ENCODE measurements at places on chromosomes 6 and 20.

DNA sequence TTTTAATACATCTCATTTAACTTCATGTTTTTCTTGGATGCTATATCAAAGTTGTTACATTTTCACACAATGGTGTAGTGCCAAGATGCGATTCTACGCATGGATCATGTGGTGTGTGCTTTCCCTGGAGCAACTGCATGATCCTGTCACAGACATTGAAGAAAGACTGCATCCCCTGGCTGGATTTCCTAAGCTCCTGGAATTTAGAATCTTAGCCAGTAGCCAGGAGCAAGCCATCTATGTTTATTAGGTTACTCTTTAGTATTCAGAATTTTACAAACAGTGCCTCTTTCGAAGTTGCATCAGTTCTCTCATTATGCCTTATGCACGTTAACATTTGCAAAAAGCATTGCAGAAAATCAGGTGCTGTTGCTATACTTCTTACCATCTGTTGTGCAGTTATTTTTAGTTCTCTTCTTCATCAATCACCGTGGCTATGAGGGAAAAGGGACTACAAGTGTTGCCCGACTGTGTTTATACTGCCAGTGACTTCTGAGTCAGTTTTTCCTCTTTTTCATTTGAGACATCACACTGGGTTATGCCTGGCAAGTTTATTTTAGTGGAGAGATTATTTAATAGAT, 584.2 kb downstream of the BCKDHB start:
- DNase-seq = no peak

GRCh38 chr20:57652606-57653545, 32.6 kb upstream of the ZBP1 start:
- DNase-seq = peak; percentile 7

DNA sequence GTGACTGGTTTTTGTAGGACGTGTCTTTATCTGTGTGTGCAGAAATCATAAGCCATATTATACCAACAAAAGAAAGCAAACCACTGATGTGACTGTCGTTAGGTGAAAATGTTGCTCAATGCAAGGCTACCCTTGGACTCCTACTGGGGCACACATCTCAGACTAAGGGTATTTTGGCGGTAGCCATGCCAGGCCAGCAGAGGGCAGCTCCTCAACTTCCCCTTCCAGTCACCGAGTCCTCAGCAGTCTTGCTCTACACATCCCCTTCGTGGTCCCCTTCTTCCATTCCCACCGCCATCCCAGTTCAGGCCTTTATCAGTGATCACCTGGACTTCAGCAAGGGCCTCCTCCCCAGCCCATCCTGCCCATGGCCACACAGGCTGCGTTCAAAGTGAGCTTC, 113.7 kb upstream of the GGTLC1 start:
- DNase-seq = no peak

- DNase-seq = no peak
Observed at GRCh38 chr6:62528894-62529526, 243.0 kb upstream of the KHDRBS2 start.

GRCh38 chr6:168198302-168199180, 119.5 kb upstream of the FRMD1 start:
- DNase-seq = no peak

DNA sequence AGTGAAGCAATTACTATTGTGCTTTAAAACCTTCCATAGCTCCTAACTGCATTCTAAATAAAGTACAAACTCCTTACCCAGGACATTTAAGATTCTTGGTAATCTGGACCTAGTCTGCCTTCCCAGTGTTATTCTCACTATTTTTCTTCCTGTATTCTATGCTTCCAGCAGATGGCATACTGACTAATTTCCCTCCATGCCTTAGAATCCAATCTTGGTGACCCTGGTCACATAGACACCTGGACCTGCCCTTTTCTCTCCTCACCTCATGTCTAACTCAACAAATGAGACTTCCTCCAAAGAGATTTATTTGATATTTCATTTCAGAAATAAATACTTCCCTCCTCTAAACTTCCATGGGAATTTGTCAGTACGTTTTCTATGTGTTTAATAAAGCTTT, 25.8 kb downstream of the ROS1 start:
- DNase-seq = no peak

GRCh38 chr20:63657260-63657936, 714 bp upstream of the RTEL1 start:
- no peak for DNase-seq

- no peak for DNase-seq
Observed at GRCh38 chr6:18185624-18186023, 30.4 kb downstream of the KDM1B start.

DNA sequence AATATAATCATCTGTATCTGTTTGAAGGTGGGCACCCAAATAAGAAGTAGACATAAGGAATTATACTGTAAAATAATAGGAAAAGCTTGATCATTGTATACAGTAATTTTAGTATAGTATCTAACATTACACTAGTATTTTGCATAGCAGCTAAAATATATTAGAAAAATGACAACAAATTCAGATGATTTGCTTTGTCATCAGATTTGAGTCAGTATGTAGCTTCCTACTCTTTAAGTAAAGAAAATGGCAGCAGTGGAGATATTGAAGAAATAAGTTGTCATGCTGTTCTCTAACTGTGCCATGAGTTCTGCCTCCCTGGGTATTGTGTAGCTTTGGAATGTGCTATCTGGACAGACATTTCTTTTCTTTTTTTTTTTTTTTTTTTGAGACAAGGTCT, 74.4 kb downstream of the TIAM2 start:
- DNase-seq = no peak

DNA sequence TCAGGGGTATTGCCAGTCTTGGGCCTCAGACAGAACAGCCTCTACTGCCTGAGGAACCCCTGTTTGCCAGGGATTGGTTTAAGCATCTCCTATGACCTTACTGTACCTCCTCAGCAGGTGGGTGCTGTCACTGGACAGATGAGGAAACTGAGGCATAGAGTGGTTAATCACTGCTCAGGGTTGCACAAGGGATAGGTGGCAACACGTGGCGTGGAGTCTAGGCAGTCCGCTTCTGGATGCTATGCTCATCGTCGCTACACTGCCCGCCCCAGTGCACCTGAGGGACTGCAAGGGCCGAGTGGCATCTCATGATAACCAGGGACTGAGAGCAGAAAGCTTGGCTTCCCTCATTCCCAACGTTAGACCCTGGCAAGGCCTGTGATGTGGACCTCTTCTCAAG, 101.8 kb upstream of the SULF2 start:
- DNase-seq = no peak

- no peak for DNase-seq
Observed at GRCh38 chr20:46773680-46774079, 64.2 kb downstream of the SLC2A10 start.

- DNase-seq = no peak
Observed at GRCh38 chr6:105501826-105502344, 99.0 kb upstream of the PREP start.

DNA sequence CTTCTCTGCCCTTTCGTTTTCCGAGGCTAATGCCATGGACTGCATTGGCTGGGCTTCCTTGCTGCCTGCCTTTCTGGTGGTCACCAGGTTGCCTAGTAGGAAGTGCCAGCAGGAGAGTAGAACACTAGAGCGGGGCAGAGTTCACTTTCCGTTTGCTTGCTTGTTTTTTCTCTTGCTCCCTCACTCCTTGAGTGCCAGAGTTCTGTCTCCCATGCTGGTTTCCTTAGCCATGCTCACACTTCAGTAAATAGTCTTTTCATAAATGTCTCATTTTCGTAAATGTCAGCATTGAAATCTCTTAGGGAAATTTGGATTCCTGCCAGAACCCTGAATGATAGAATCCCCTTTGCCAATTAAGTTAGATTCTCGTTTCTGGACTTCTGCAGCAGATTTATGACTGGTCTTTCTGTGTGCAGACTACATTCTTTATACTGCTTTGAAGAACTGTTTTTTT, 63.9 kb downstream of the FAM83B start:
- no peak for DNase-seq

DNA sequence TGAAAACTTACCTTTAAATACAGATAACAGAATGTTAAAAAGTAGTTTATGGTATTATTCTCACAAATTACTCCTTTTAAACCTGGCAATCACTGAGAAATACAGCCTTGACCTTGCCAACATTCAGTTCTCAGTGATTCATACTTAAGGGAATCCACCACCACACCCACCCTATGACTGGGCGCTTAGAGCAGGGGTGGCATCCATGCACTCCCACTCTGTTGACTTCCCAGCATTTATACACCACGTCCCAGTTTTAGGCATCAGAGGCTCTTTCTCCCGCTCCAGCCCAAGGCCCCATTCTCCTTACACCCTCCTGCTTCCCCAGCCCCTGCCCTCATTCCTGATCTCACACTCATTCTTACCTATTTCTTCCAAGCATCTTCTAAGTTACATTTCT, 16.3 kb downstream of the TRAF3IP2 start:
- no peak for DNase-seq

- DNase-seq = no peak
Observed at GRCh38 chr20:62598761-62599194, 43.5 kb upstream of the SLCO4A1 start.

DNA sequence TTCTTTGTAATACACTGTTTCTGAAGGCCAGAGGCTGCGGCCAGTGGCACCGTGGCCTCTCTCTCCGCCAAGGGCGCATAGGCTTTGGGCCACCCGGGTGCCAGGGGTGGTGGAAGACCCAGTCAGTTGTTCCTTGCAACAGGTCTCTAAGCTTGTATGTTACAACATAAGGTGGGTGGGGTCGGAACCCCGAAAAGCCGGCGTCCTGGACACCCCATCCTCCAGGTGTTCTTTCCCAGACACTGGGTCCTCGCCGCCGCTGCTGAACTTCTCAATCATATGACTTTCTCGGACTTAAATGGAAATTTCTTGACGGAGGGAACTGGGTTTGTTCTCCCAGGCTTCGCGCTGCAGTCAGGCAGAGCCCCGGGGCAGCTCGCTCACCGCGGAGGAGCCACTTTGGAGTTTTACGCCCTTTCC, 983 bp upstream of the KCNQ5 start:
- DNase-seq = no peak

DNA sequence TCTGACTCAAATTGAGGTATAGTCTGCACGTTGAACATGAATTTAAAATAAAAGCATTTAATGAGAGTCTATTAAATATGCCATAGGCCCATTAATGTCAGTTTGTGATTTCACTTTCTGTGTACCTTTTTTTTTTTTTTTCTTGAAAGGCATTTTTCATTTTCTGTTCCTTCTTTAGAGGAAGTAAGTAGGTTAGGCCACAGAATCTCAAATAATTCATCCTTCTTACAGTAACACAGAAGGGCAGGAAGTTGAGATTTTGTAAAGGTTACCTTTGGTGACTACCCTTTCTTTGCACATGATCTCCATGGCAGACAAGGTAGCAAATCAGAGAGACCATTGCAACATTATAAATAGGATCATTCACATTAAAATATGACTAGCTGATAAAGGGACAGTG, 9.6 kb downstream of the L3MBTL3 start:
- DNase-seq = peak; percentile 11

DNA sequence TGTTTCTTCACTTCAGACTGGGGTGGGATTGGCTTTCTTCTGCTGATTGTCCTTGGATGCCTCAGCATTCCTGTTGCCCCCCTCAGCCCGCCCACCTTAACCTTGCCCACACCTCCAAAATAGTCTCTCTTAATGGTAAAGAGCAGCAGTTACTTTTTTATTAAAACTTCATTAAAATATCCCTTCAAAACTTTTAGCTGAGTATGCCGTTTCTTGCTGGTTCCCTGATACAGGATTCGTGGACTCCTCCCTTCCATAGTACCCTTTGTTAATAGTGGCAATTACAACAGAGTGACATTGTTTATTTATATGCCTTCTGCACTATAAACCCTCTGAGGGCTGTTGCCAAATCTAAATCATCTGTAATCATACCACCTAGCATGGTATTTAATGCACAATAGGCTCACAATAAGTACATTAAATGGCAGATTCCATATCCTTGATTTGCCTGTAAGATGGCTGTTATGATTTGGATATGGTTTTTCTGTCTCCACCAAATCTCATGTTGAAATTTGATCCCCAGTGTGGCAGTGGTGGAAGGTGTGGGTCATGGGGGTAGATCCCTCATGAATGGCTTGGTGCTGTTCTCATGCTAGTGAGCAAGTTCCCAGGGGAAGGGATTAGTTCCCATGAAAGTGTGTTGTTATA, 3.5 kb upstream of the MOCS1 start:
- no peak for DNase-seq

DNA sequence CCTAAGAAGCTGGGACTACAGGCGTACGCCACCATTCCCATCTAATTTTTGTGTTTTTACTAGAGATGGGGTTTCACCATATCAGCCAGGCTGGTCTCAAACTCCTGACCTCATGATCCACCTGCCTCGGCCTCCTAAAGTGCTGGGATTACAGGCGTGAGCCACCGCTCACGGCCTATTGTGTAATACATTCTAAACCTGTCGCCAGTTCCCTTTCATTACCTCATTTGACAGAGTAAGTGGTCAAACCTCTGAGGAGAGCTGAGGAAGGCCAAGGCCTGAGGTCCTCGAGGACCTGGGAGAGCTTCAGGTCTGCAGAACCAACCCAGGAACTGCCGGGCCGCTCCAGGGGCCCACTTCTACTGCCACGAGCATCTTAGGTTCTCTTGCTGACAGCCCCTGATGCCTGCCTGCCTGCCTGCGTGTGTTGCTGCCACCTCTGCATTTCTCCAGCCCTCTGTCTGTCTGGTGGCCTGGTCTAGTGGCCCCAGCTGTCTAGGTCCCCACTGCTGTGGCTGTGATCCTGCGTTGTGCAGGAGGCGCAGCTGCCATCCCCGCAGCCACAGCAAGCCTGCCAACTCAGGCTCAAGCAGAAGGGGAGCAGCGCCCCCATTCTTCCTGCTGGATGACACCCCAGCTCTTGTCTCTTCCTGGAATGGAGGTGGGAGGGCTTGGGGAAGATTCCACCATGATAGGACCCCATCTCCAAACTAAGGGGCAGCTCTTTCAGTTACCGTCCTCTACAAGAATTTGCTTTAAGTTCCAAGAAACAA, 45.3 kb downstream of the PRR18 start:
- no peak for DNase-seq

- DNase-seq = no peak
Observed at GRCh38 chr6:69861986-69862385, 4.4 kb upstream of the COL19A1 start.

DNA sequence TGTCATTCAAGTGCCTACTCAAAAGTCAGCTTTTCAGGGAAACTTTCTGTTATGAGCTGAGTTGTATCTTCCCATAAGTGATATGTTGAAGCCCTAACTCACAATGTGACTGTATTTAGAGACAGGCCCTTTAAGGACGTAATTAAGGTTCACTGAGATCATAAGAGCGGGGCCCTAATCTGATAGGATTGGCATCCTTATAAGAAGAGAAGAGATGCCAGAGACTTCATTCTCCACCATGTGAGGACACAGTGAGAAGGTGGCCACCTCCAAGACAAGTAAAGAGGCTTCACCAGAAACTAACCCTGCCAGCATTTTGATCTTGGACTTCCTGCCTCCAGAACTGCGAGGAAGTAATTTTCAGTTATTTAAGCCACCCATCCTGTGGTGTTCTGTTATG, 12.7 kb upstream of the SMLR1 start:
- no peak for DNase-seq

GRCh38 chr6:53723331-53723730, 57.8 kb upstream of the KLHL31 start:
- DNase-seq = no peak

GRCh38 chr20:17969278-17969883, 563 bp downstream of the MGME1 start:
- no peak for DNase-seq

Data from GM12891 (cell line).